ENCODE measurements at places on chromosomes 5 and 9. TPM values are rescaled to one million over a fixed set of nuclear protein-coding genes. Genes with fewer than 3 reads are reported as not detected.

- H3K36me3 ChIP-seq, result peaks cover 7% of the 10 kb centered on the region
- H3K27me3 ChIP-seq, result no peaks in the 10 kb centered on the region
- no peak overlapping the region for H3K4me3 ChIP-seq
These were observed 7.1 kb downstream of the PRKAA1 start for GRCh38 chr5:40790947-40791593.

GRCh38 chr9:99437145-99437544 is 215.1 kb downstream of the SEC61B start:
- H3K4me1 ChIP-seq, result peaks cover 16% of the 10 kb centered on the region
- no peaks in the 10 kb centered on the region for H3K36me3 ChIP-seq
- DNase-seq, result no peak
- no peak overlapping the region for H3K4me3 ChIP-seq

GRCh38 chr9:15369238-15369637 is 53.4 kb upstream of the SNAPC3 start:
- H3K27me3 ChIP-seq, result no peaks in the 10 kb centered on the region
- no peak overlapping the region for H3K4me3 ChIP-seq
- H3K27ac ChIP-seq, result no peak overlapping the region
- H3K4me1 ChIP-seq, result peaks cover 37% of the 10 kb centered on the region

DNA sequence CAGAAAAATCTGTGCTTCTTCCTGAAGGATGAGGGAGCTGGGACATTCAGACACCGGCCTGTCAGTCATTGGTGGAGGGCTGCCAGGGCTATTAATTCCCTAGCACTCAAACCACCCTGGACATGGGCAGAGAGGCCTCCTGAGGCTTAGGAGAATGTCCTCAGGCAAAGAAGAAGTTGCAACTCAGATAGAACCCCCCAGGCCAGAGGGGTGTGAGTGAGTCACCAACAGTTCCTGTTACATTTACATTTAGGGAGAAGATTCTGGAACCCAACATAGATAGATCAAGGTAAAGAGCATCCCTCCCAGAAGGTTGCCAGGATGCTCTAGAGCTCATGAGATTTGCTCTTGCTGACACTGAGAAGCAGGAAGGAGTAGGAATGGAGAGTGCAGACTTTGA is 29.2 kb upstream of the SYK start:
- H3K4me1 ChIP-seq, result no peaks in the 10 kb centered on the region
- H3K27ac ChIP-seq, result no peak overlapping the region
- no peak for DNase-seq
- H3K36me3 ChIP-seq, result no peaks in the 10 kb centered on the region

- H3K27me3 ChIP-seq, result peaks cover 9% of the 10 kb centered on the region
- H3K27ac ChIP-seq, result no peak overlapping the region
- no peak for DNase-seq
- H3K4me3 ChIP-seq, result no peak overlapping the region
- no peaks in the 10 kb centered on the region for H3K4me1 ChIP-seq
These were observed 137.6 kb downstream of the ADGRV1 start for GRCh38 chr5:90696153-90696552.

DNA sequence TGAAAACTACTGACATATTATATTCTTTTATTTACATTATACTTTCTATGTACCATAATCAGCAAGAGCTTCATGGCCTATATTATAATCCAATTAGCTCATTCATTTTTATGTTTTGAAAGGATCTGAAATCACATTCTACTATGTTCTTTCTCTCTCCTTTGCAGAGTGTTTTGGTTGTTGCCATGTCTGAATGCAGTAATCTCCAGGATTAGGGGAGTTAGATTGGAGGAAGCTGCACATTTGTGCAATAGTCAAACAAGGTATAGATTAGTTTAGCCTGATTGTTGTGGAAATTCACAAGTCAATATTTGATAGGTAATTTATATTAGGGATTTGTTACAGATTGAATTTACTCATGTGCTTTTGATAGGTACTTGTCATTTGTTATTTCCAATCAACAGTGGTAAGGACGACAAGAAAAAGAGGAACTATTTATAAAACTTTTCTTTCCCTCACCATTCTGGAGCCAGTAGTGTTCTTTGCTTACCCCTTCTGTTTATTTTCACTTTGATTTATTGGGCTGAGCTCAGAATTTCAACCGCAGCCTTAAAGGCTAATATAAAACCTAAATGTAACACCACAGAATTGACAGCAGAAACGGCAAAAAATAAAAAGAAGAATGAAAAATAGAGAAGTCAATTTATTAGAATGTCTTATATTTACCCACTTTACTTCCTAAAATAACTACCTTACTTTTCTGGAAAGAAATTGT is 597.0 kb downstream of the CHSY3 start:
- DNase-seq, result no peak
- no peaks in the 10 kb centered on the region for H3K36me3 ChIP-seq
- no peaks in the 10 kb centered on the region for H3K4me1 ChIP-seq

DNA sequence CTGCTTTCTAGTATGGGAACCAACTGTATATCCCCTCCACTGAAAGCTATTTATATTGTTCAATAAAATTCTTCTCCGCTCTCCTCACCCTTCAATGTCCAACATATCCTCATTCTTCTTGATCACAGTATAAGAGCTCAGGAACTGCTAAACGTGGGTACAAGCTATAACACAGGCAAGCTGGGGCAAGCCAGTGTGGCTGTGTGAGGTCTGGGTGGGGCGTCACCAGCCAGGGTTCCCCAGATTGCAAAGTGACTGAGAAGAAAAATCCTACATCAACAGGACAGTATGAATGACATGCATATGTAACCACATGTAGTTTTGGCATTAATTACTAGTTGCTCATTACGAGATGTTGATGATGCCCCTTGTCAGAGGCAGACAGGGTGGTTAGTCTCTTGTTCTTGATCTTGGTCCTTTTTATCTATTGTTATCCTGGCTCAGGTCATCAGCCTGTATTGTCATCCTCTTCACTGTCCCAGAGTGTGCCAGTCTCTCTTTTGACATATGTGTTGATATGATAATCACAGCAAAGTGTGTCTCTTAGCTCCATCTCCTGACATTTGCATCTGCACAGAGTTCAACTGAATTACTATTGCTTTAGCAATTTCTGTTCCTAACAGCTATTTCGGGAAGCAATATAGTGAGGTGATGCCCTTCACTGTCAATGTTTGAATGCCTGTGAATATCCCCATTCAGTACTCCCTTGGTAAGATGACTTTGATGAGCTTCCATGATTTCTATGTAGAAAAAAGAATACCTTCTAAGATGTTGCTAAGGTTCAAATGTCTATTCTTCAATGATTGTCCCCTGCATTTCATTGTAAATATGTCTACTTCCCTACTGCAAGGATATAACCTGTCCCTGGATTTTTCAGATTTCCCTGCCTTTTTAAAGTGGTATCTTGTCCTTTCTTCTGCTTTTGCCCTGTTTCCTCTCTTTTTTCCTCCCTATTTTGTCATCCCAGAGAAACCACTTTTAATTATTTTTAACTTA is 140.3 kb downstream of the MAT2B start:
- H3K27me3 ChIP-seq, result no peaks in the 10 kb centered on the region
- H3K36me3 ChIP-seq, result no peaks in the 10 kb centered on the region
- DNase-seq, result no peak
- H3K4me3 ChIP-seq, result no peak overlapping the region

PLPPR1 gene
- 16.4 TPM for total RNA-seq

ACER2 gene
- total RNA-seq, result 3.4 TPM

Measured in HepG2 (cell line).